Fibroblast of gingiva (primary cell): ENCODE measurements at places on chromosomes 2 and 18.

DNA sequence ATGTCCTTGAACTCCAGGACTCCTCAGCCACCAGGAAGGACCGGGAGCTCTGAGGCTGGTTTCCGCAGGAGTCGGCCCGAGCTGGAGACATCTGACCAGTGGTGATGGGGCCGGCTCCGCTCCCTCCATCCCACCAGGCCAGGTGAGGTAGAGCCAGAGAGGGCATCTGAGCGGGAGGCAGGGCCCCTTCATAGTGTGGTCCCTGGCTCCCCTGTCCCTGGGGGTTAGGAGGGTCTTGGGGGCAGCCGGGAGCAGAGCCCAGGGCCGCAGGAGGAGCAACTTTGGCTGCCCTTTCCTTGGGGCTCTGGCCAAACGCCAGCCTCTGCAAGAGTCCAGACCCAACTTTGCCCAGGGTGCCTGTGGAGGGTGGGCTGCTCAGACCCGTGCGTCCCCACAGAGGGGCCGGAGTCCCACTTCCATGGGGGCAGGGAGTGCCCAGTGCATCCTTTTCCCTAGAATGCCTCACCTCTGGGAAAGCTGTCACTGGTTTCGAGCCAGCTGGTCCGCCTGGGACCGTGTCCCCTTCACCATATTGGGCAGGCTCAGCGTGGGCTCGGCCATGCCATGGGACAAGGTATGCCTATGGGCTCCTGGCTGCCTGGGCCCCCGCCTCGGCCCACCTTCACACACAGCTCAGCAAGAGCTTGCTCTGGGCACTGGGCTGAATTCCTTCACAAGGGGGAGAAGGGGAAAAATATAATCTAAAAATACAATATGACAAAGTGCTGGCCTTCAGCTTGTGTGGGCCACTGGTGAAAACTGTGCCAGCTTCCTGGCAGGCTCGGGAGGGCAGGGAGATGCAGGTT, 148.6 kb downstream of the TWIST2 start:
- DNase-seq, result no peak

- DNase-seq, result no peak
These were observed 40.2 kb upstream of the EGR4 start for GRCh38 chr2:73333564-73333963.

DNA sequence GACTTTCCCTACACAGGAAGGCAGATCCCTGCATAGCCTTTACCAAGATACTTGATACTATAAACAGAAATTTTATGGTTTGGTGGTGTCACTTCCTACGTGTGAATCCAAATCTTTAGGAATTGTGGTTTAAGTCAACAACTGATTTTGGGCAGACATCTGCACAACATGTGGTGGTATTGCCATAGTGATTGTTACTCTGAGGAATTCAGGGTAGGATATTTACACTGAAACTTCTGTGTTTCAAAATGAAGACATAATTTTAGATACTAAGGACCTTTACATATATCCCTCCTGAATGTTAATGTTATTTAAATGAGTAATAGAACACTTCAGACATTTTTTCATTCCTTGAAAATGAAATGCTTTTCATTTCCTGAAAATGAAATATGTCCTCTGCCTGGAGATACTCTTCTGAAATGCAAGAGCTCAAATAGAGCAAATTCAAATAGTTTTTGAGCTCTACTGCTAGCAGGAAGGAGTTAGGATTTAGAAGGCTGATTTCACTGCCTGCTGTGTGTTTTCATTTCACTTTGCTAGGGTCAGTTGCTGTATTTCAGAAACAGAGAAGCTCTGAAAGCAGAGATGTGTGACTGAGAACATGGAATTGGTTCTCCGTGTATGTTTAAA, 77.2 kb downstream of the MDH1 start:
- DNase-seq, result peak; percentile 91

DNA sequence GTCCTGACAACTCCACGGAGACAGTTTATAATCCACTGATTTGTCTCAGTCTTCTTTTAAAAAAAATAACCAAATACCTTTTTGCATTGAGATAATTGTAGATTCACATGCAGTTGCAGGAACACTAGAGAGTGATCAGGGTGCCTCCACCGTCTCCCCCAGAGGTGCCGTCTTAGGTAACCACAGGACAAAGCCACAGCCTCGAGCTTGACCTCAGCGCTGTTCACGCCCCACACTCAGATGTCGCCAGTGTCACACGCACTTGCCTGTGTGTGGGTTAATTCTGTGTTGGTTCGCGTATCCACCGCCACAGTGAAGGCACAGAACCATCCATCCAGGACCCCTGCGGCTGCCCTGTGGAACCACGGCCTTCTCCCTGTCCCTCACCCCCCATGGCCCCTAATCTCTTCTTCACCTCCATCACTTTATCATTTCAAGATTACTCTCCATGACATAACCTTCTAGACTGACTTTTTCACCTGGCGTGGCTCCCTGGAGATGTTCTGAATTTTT, 295.0 kb upstream of the HDAC4 start:
- DNase-seq, result no peak
